ENCODE measurements at places on chromosomes 4 and X.

- DNase-seq: no peak
These were observed 45.3 kb downstream of the TBCK start for GRCh38 chr4:106270736-106271135.

- DNase-seq: peak; percentile 69
These were observed 651 bp downstream of the UCHL1 start for GRCh38 chr4:41257257-41257901.

- no peak for DNase-seq
These were observed 8.7 kb upstream of the GABRE start for GRCh38 chrX:151983186-151983585.

DNA sequence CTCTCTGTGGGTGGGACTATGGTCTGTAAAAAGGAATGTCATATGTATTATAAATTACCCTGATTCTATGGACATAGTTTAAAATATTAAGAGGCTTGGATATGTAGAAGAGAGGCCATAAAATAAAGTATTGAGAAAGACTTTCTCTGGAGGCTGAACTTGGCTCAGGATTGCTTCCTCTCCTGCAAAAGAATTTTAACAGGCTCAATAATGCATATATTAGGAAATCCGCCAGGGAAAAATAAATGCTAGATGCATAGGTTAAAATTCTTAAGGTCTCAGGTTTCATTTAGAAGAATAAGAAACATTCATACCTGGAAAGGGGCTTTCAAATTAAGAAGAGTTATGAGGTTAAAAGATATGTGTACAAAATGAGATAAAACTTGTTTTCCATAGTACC lies 424.3 kb downstream of the ARAP2 start:
- DNase-seq: no peak

DNA sequence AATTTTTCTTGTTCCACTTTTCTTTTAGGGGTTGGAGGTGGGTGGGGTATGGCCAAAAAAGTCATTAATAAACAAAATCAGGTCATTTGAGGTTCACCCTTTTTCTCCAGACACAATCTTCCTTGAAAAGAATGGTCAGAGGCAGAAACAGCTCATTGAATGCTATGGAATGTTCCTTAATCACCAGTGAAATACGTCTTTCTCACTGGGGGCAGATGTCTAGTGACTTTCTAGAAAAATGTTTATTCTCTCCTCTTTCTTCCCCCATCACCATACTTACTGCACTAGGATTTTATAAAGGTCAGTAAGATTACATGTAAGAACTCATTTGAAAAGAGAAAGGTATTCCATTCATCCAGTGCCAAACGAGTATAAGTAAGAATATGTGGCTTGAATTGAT lies 44.5 kb downstream of the MGST2 start:
- no peak for DNase-seq

- no peak for DNase-seq
These were observed 88.7 kb upstream of the PGRMC2 start for GRCh38 chr4:128376303-128376702.

DNA sequence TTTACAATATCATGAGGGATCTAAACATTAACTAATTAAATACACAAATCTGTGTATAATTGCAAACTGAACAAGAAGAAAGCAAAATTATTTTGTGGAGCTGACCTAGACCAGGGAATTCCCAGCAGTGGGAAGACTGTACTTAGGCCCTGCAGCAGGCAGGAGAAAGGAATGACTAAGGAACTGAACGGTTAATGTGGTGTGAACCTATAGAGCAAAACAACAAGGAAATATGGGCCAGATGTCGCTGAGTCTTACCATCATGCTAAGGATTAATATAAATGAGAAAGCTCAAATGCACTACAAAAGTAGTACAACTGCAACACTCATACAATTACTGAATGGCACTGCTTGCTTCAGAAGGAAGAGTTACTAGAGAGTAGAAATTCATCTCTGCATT lies 120.3 kb upstream of the ATXN3L start:
- DNase-seq: no peak

GRCh38 chrX:44260609-44261008 lies 82.9 kb downstream of the EFHC2 start:
- DNase-seq: no peak

DNA sequence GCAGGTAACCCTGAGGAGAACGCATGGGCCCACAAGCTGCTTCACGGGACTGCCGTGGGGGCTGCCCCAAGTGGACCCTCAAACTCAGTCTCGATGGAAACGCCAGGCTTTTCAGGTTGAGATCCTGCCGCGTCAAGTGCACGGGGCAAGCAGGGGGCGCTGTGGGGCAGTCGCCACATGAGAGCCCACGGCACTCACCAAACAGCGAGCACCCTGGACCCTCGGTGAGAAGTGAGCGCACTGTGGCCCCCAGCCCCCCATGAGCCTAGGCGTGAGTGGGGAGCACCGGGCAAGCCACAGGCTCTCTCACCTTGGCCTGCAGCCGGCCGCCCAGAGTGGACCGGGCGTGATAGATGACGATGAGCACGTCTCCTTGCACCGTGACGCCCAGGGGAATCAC lies 50.9 kb upstream of the CPLX1 start:
- DNase-seq: peak; percentile 41

DNA sequence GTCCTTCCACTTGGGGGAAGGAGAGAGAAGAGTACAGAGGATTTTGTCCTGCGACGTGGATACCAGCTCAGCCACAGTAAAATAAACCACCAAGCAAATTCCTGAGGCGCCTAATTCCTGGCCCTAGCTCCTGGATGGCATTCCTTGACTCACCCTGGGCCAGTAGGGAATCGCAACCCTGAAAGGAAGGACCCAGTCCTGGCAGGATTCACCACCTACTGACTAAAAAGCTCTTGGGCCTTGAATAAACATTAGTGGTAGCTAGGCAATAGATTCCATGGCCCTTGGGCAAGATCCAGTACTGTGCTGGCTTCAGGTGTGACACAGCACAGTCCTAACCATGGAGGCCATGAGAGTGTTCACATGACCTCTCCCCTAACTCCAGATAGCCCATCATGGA lies 45.6 kb downstream of the GABRA3 start:
- DNase-seq: no peak

DNA sequence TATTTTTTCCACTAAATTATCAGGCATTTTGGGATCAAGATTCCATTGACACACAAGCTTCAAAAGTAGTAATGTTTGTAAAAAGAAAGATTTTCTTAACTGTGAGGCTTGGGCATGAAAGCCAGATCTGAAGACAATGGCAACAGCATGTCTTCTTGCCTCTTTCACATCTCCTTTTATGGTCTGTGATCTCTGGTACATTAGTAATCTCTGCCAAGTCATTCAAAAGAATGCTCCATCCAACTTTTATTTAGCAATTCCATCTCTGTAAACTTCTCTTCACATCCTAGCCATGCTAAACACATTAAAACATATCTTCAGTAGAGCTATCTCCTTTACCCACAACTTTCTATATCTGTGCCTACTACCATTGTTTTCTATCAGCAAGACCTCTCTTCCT lies 465.4 kb downstream of the FAT4 start:
- DNase-seq: no peak

DNA sequence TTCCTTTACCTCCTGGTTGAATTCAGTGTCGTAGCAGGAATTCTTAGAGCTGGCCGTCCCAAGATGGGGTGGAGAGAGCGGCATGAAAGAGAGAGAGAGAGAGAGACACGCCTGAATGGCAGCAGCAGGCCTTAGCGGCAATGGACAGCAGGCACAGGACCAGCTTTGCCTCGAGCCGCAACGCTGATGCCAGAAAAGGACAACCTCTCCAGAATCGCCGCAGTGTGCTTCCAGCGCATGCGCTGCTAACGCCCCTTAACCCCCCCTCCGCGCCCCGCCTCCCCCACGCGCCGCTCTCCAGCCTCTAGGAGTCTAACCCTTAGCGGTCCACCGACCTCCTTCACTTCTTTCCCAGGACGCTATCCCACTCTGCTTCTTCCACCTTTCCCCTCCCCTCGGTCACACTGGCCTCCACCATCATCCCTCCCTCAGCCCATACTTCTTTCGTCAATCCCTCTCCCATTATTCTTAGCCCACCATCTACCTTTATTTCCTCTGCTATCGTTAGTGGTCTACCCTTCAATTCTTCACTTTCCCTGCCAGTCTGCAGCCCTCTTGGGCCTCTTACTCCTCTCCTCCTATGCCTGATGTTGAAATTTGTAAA lies 10.5 kb upstream of the ZCCHC13 start:
- peak; percentile 78 for DNase-seq

DNA sequence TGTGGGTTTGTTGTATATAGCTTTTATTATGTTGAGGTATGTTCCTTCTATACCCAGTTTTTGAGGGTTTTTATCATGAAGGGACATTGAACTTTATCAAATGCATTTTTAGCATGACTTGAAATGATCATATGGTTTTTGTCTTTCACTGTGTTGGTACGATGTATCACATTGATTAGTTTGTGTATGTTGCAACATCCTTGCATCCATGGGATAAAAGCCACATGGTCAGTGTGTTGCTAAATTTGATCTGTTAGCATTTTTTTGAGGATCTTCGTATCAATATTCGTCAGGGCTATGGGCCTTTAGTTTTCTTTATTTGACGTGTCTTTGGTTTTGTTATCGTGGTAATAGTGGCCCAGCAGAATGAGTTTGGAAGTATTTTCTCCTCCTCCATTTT lies 11.3 kb upstream of the BLTP1 start:
- DNase-seq: no peak

GRCh38 chr4:126051689-126052424 lies 737.1 kb downstream of the FAT4 start:
- no peak for DNase-seq

- no peak for DNase-seq
These were observed 88.0 kb downstream of the IRF2 start for GRCh38 chr4:184386271-184386781.

DNA sequence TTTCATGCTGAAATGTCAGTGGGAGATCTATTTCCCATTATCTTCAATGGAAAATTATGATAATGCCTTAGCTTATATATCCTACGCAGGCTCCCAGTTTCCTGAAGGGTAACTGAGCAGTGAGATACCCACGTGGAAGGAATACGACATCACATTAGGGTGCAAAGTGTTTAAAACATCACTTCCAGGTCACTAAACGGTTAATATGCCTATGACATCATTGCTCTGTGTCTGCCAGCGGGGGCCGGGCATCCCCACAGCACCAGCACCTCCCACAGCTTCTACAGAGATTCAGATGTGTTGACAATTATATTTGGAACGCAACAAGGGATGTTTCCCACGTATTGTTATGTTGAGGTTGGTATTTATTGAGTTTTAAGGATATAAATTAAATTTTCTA lies 27.1 kb downstream of the TMEM271 start:
- no peak for DNase-seq

- no peak for DNase-seq
These were observed 44.8 kb downstream of the PPP2R2C start for GRCh38 chr4:6427439-6428090.

GRCh38 chr4:55435141-55435841 lies 39.5 kb downstream of the TMEM165 start:
- DNase-seq: no peak

- DNase-seq: no peak
These were observed 1689.5 kb upstream of the PCDH10 start for GRCh38 chr4:131459430-131460101.

DNA sequence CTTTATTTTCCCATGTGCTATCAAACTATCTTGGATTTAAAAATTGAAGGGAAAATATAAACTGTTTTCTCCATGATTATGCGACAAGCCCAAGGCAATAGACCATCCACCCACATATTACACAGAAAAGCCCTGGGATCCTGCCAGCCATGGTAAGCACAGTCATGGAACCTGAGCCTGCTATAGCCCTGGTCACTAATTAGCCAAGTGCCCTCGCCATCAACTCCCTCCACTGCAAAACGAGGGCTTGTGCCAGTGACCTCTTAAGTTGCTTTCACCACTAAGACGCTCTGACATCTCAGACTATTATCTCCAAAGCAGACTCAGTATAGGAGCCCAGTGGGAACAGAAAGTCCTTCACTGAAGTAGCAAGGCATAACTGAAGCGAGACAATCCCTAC lies 69.2 kb downstream of the NLGN4X start:
- DNase-seq: no peak
